ENCODE measurements at places on chromosomes 11 and 22.

DNA sequence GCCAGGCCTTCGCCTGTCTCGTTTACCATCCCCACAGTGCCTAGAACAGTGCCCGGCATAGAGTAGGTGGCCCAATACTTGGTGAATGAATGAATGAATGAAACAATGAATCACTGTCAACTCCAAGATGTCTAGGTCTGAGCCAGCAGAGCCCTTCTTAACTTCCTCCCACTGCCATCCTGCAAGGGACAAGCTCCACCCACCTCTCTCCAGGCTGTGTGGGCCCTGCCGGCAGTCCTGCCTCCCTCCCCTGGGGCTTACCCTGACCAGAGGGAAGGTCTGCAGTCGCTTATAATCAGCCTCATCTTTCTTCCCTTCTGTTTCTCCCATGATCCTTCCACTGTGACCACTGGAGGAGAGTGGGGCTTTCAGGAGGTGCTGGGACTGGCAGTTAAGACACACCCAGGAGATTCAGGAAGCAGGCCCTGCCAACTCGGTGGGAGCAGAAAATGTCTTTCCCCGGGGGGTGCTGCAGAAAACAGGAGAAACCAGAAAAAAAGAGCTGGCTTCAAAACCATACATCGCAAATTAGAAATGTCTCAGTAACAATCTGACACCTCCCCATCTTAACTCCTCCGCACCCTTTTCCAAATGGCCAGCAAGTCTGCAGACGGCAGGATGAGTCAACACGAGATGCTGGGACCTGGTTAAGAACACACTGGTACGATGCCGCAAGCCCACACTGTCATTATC is 11.4 kb downstream of the DNAL4 start:
- no peak for DNase-seq

DNA sequence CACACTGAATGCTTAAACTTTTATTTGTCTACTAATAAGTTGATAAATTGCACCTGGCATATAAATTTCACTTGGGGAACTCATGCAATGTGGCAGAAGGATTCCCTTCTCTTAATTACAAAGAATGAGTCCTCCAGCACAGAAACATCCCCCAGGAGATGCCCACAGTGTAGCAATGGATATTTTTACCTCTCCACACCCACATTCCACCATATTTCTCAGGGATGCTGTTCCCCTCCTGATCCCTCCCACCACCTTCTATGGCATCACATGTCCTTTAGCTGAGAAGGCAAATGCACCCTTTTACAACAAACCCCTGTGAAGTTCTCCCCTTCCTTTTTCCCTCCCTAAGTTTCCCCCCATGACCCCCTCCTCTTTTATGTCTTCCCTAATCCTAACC is 56.1 kb upstream of the UBASH3B start:
- no peak for DNase-seq

GRCh38 chr11:30617762-30618161 is 31.6 kb upstream of the MPPED2 start:
- no peak for DNase-seq

DNA sequence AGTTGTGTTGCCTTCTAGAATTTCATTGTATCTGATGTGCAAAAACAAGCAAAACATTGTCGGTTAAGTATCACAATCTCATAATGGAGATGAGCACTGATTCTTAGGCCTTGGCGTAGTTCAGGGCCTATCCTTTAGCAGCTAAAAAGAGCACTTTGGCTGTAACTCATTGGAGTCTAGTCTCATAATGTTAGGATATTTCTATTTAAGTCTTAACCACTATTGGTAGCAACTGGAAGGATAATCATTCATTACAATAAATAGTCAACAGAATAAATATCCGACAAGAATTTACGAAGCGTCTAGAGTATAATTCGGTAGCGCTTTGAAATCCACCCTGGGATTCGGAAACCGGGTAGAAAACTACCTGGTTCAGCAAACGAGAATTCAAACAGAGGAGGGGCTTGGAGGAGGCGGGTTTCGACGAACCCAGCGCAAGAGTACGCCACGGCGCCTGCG is 461 bp upstream of the EED start:
- peak; percentile 85 for DNase-seq

GRCh38 chr22:46240907-46241306 is 9.2 kb downstream of the CDPF1 start:
- no peak for DNase-seq

- no peak for DNase-seq
Measured at GRCh38 chr11:70544774-70545609, 146.7 kb downstream of the CTTN start.

Measured in activated CD4-positive, alpha-beta T cell treated with anti-CD3 and anti-CD28 coated beads for 24 hours (primary cell).